ENCODE measurements at places on chromosomes 5 and 9.

GRCh38 chr5:97874491-97874890 lies 691.4 kb upstream of the RIOK2 start:
- no peak for DNase-seq

DNA sequence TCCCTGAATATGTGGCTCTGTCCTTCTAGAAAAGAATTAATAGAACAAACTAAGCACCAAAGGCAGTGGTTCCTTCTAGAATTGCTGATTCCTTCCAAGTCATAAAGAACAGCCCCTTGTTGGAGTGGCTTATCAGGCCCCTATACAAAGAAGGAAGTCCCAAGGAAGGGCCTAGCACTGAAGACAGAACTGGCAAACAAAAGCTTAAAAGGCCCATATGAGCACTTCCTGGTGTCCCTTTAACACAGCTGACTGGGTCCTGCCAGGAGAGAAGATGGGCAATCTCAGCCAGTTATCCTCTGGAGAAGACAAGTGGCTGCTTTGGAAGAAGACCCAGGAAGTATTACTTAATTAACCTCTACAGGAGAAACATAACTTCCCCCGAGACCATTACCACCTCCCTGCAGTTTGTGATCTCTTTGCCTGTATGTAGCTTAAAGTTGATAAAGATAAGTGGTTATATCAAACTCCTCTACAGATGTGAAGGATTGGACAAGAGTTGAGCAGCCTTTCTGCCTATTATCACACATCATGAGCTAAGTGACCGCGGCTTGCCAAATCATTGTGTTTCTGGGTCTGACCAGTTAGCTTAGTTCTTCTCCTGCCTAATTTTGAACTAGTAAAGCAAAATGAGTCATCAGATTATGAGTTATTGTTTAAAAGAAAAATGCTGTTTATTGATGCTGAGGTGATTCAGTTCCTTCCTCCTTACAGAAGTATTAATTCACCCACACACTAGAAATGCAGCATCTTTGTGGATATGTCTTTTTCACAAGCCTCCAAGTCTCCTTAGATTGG lies 13.3 kb upstream of the STING1 start:
- no peak for DNase-seq

DNA sequence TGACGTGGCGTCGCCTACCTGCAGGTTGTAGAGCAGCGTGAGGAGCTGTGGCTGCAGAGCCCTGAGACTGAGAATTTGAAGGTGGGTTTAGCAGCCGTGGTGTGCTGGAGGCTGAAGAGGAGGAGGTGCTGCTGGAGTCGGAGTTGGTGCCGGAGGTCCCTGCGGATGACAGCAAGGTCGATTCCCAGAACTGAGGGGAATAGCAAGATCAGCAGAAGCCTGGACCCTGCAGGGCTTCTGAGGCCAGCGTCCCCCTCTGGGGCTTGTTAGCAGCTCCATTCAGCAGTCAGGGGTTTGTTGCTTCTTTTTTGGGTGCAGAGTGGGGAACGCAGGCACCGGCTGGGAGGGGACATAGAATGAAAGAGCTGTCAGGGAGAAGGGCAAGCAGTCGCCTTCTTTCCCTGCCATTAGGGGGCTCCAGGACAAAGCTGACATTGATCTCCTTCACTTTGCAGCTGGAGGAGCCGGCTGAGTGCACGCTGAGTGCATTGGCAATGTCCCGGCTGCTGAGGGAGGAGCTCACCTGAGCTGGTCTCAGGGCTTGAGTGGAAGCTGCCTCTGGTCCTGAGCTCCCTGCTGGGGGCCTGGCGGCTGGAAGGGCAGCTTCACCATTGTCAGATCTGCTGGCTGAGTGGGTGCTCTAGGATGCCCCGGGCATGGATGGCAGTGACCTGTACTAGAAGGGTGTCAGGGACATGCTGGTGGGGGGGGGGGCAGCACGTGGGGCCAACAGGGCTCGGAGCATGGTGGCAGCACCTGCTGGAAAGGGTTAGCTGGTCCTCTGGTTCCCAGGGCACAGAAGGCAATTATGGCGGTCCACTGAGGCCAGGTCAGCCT lies 20.8 kb downstream of the OBP2B start:
- DNase-seq: no peak

- no peak for DNase-seq
Measured at GRCh38 chr5:68395926-68396511, 180.5 kb downstream of the PIK3R1 start.

DNA sequence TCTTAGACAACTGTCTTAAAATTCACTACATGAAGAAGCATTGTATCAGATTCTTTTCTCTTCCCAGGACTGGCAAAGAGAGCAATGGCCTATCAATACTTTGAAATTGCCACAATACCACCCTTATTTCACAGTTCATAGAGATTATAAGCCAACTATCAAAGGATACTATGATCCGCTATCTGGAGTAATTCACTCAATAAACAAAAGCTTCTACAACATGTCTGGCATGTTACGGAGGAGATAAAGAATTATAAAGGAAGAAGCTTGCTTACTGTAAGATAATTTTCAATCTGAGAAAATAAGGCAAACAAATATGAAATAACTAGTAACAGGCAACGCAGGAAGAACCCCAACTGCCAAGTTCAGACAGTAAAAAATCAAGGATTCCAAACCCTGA lies 114.8 kb downstream of the GNAQ start:
- no peak for DNase-seq

DNA sequence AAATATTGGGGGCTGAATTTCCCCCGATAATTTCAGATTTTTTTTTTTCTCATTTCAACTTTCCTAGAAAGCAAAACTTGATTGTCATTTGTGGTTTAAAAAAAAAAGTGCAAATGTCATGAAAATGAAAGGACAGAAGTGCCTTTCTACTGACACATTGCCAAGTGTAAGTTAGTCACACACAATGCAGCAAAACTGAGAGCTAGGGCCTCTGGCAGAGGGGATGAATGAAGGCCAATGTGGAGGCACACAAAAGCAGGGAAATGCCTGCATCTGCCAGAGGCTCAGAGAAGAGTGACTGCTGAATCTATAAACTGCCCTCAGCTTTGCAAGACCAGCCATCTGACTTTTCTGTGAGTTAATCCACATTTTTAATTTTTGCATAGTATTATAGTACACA lies 6.8 kb upstream of the IFNA5 start:
- no peak for DNase-seq

- DNase-seq: no peak
Measured at GRCh38 chr5:119340597-119341218, 15.1 kb upstream of the TNFAIP8 start.

DNA sequence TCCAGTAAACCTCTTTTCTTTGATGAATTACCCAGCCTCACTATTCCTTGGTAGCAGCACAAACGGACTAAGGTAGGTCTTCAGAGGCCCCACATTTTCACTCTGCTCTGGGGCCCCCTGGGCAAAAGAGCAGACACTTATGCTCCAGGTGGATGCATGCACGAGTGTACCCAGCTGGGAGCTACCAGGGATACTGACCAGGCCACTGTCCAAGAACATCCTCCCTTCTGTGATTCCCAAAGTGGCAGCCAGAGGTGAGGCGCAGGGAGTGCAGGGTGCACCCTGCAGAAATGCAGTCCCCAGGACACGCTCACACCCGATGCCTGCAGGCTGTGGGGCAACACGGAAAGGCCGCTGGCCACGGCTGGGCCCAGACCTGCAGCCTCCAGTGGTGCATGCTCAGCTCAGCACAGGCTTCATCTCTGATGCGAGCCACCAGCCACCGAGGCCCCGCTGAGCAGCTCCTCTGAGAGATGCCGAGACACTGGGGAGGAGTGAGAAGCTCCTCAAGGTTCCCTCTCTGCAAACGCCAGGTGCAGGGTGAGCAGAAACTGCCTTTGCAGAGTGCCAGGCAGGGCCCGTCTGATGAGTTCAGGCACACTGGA lies 48.1 kb upstream of the OLFM1 start:
- DNase-seq: no peak

- DNase-seq: no peak
Measured at GRCh38 chr5:71887680-71888079, 168.6 kb downstream of the CARTPT start.

- DNase-seq: peak; percentile 90
Measured at GRCh38 chr9:122931226-122932121, at the start of gene ZBTB26. ZBTB26 (minus strand) TSS chr9:122931512; CDS start chr9:122919934, 11,578 bp downstream.

- DNase-seq: no peak
Measured at GRCh38 chr9:69834056-69834455, 13.4 kb downstream of the CFAP95 start.

GRCh38 chr5:111384220-111384619 lies 128.1 kb downstream of the STARD4 start:
- DNase-seq: no peak

DNA sequence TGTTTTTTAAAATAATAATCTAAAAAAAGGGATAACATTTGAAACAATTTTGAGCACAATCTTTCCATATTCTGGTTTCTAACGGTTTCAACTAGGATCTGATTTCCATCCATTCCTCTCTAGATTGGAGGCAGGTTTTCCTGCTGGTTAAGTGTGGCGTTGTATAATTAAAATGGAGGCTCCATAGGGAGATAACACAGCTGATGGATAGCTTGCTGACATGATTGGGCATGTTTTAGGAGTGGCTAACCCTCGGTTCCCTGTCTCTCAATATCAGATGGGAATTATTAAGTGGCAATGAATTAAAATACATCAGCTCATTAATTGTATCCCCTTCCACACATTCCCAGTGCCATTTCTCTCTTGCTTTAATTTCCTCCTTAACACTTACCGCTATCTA lies 209.0 kb downstream of the ALDH1A1 start:
- DNase-seq: no peak

DNA sequence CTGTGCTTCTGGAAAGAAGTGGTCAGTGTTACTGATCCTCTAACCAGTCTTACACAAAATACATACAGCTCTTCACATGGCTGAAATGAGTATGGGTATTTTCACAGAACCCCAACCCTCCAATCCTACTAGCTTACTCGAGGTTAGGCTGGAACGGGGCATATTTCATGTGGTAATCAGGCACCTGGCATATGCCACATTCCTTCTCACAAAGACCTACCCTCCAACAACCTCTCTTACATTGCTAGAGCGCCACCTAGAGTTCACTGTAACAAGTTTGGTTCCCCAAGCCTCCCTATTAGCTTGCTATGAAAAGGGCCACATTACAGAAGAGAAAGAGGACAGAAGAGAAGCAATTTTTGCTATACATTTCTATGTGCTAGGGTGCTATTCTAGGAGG lies 597.3 kb downstream of the PRELID2 start:
- peak; percentile 50 for DNase-seq

GRCh38 chr5:39523821-39524220 lies 99.0 kb upstream of the DAB2 start:
- no peak for DNase-seq

GRCh38 chr5:168899264-168899663 lies 320.1 kb upstream of the PANK3 start:
- no peak for DNase-seq

DNA sequence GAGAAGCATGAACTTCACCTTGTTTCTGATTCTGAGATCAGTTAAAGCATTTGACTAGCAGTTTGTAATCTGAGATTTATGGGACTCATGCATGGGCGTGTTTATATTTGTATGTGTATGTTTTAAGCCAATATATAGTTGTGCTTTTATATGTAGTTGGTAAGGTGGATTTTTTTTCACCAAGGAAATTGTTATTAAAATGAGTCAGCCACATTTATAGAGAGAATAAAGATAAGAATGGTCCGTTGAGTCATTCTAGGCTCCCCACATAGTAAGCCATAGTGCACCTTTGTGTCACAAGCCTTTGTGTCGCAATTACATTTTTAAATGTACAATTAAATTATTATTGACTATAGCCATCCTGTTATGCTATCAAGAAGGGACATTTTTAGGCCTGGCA lies 89.0 kb downstream of the NLN start:
- DNase-seq: no peak

GRCh38 chr9:131621551-131622358 lies 76.4 kb downstream of the PRRT1B start:
- DNase-seq: no peak

- no peak for DNase-seq
Measured at GRCh38 chr5:1209896-1210776, 8.7 kb downstream of the SLC6A19 start.

DNA sequence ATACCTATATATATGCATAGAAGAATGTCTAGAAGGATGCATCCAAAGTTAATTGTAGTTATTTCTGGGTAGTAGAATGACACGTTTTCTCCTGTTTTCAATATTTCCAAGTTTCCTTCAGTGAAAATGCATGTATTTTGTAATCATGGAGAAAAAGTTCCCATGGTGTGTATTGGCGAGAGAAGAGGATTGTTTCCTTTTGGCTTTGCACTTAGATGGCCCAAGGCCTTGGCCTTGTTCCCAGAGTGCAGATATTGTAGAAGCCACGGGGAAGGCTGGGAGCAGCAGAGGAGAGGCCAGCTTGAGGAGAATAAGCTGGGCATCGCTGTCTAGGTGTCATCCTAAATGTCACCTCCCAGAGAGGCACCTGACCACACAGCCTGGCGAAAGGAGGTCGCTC lies 44.0 kb downstream of the IRF1 start:
- DNase-seq: no peak

DNA sequence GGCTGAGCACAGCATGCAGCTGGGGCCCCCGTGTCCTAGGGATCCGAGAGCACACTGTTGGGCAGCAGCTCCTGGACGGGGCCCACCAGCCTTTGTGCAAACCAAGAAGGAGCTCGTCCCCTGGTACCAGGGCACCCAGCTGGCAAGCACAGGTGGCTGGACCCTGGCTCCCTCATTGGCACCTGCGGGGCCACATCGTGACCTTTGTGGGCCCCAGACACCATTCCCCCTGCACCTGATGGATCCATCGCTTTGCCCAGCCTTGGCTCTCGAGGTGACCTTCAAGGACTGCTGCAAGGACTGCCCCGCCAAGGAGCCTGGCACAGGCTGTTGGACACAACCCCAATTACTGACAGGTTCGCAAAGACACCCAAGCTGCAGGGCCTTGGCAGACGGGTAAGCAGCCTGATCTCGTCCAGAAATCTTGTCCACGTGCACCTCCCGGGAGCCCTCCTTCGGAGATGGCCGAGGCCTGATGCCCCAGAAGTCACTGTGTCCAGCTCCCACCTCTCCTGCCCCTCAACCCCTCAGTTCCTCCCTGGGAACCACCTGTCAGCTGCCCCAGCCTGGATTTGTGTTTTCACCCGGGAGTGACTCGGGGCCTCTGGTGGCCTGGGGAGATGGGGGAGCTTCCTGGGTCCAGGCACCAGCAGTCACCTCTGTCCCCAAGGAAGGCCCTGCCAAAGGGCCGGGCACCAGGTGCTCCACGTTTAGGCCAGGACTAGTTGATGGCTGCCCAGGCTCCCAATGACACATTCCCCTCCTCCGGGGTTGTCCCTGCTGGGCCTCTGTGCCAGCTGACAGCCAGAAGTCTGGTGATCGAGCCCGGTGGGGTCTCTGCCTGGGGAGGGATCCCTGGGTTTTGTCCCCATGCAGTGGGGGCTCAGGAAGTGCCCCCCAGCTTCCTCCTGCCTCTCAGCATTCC lies 137.1 kb upstream of the PPP1R26 start:
- no peak for DNase-seq

- DNase-seq: no peak
Measured at GRCh38 chr5:132059043-132059695, 1.3 kb upstream of the IL3 start.

GRCh38 chr9:133839822-133840329 lies 101.7 kb upstream of the SARDH start:
- DNase-seq: no peak

DNA sequence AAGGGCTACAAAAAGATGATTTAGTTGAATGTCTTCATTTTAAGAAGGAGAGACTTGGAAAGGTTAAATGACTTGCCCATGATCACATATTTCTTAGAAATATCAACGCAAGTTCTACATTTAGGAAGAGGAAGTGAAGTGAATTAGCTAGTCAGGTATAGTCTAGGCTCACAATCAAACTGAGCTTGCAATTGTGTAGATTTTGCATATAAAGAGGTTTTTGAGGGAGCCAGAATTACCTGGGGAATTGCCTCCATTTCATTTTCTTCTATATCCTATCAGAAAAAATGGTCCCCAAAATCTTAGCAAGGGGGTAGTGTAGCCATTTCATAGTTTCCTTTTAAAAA lies 71.3 kb downstream of the MFAP3 start:
- no peak for DNase-seq

Measured in NCI-H2107 (cell line).